ENCODE measurements at places on chromosomes 6 and 20. TPM values are rescaled to one million over a fixed set of nuclear protein-coding genes. Genes with fewer than 3 reads are reported as not detected.

The GPR6 gene
- total RNA-seq = not detected

The C6orf52 gene
- 4.8 TPM for total RNA-seq

The PSORS1C2 gene
- not detected for total RNA-seq

The KIAA0408 gene
- total RNA-seq = 1.4 TPM

The LY6G6D gene
- not detected for total RNA-seq

The ZNF292 gene
- total RNA-seq = 67.9 TPM

The TLDC2 gene
- 0.34 TPM for total RNA-seq

The SLC24A3 gene
- 1.5 TPM for total RNA-seq

The WFDC5 gene
- total RNA-seq = not detected

The RGS17 gene
- 2.6 TPM for total RNA-seq

The ADGB gene
- total RNA-seq = 0.04 TPM

The OXT gene
- not detected for total RNA-seq

The CLVS2 gene
- 0.69 TPM for total RNA-seq

The GSTA5 gene
- total RNA-seq = not detected

The CEP162 gene
- 23.2 TPM for total RNA-seq

The ELMO2 gene
- total RNA-seq = 79.6 TPM

The LSM2 gene
- 80.4 TPM for total RNA-seq

The ALDH5A1 gene
- 14.6 TPM for total RNA-seq

The KCNQ5 gene
- total RNA-seq = 1.0 TPM

The GCNT2 gene
- total RNA-seq = 8.2 TPM

The NT5E gene
- total RNA-seq = 38.2 TPM

The THEMIS gene
- total RNA-seq = not detected

The NOTCH4 gene
- 4.7 TPM for total RNA-seq

The ANKEF1 gene
- total RNA-seq = 10.9 TPM

The NHLRC1 gene
- total RNA-seq = 0.60 TPM

The ABHD16B gene
- not detected for total RNA-seq

The MAD2L1BP gene
- total RNA-seq = 31.8 TPM

The LY86 gene
- total RNA-seq = not detected

The HFE gene
- 1.1 TPM for total RNA-seq

The SPATS1 gene
- not detected for total RNA-seq

The HLA-DQA2 gene
- total RNA-seq = 0.79 TPM

The OPN5 gene
- total RNA-seq = 0.09 TPM

The DYNLT1 gene
- total RNA-seq = 124 TPM

The TMEM14C gene
- 63.6 TPM for total RNA-seq

The FAM209A gene
- 0.69 TPM for total RNA-seq

The ADGRF1 gene
- total RNA-seq = 0.12 TPM

The ANKRD66 gene
- total RNA-seq = not detected

The MBOAT1 gene
- total RNA-seq = 3.0 TPM

The TRIM15 gene
- not detected for total RNA-seq
